ENCODE measurements at places on chromosomes 5 and 9.

GRCh38 chr9:90073186-90073945 lies 468.6 kb downstream of the GADD45G start:
- DNase-seq = no peak

- no peak for DNase-seq
Observed at GRCh38 chr5:137954131-137954879, 65.0 kb downstream of the PKD2L2 start.

GRCh38 chr9:136665704-136666371 lies 3.1 kb downstream of the EGFL7 start:
- DNase-seq = no peak

DNA sequence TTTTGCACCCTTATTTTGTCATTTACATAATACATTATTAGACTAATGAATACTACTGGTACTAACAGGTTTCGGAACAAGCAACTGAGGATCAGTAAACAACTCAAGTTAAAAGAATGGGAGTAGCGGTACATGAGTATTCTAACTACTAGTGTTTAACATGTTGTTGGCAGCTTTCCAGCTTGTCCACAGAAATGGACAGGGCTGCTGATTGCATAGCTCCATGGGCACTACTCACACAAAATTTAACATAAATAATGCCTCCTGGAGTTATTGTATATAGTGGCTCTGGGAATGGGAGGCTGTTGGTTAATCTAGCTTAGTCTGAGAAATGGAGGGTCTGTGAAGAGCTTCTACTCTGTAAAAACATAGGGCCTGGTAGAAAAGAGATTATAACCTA lies 6.7 kb downstream of the NCBP1 start:
- DNase-seq = no peak

GRCh38 chr5:15682566-15682965 lies 182.6 kb downstream of the FBXL7 start:
- no peak for DNase-seq

- no peak for DNase-seq
Observed at GRCh38 chr5:154679501-154679900, 75.7 kb upstream of the LARP1 start.

DNA sequence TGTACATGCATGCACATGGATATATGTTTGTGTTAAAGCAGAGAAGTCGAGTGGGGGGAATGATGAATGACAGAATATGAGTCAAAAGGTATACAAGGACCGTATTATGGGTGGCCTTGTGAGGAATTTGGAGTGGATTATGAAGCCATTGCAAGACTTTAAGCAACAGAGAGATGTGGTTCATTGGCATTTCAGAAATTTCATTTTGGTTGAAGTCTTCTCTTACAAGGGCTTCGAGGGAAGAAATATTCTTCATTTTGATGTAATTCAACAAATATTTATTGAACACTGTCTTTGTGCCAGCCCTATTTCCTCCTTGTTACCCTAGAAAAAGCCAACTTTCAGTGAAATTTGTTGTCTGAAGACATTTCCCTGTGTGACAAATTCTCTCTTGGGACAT lies 83.9 kb upstream of the SLCO6A1 start:
- DNase-seq = no peak

GRCh38 chr5:139651853-139652787 lies 4.0 kb downstream of the CXXC5 start:
- DNase-seq = peak; percentile 57

- no peak for DNase-seq
Observed at GRCh38 chr9:92177591-92177990, 62.4 kb upstream of the SPTLC1 start.

DNA sequence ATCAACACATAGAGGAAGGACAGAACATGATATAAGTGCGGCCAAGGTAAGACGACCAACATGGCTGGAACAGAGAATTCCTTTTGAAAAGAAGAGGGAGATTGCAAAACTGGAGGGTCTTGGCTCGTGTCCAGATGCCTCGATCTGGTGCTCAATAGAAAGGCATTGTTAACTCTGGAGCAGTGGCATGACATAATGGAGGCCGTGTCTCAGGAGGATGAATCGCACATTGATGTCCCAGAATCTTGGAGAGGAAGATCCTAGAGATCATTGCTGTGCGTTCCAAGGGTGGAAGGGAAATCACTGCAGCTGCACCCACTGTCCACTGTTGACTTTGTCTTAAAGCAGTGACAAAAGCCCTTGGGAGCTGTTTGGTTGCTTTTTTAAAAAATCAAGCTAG lies 30.9 kb downstream of the GRAMD2B start:
- DNase-seq = no peak

DNA sequence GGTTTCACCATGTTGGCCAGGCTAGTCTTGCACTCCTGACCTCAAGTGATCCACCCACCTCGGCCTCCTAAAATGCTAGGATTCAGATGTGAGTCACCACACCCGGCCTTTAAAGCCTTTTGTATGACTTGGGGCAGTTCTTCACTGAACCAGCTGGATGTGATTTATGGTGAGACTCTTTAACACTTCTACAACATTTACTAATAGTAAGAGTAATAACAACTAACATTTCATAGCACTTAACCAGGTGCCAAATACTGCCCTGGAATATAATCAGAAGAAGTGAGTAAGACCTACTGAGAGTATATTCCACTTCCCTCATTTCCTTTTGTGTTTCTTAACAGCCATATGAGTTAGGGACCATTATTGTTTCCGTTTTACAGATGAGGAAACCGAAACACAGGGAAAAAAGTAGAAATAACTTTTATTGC lies 10.0 kb downstream of the ZSWIM6 start:
- DNase-seq = no peak

DNA sequence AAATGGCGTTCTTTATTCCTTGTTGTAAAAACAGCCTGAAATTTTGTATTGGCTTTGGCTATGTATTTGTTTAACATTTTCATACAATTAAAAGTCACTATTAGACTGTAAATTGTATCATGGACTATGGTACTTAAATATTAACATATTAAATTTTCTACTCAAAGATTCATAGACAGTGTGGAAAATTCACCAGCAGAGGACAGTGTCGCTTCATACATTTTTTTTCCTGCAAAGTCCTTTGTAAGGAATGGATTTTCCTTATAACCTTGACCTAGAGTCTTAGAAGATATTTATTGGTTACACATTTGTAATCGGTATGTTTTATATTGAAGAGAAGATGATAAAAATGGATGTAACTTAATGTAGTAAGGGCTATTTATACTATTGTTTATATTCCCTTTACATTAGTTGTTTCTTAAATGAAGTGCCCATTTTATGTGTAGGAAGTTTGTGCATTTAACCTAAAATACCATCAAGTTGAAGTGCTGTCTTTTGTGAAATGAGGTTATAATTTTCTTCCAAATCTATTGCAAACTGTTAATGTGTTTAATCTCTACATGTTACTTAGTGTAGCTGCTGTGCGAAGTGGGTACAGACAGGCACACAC lies 150.1 kb downstream of the KDM4C start:
- peak; percentile 6 for DNase-seq

GRCh38 chr5:106094204-106094607 lies 1576.5 kb downstream of the EFNA5 start:
- DNase-seq = peak; percentile 77

GRCh38 chr9:132164604-132165362 lies 2.9 kb downstream of the NTNG2 start:
- no peak for DNase-seq

DNA sequence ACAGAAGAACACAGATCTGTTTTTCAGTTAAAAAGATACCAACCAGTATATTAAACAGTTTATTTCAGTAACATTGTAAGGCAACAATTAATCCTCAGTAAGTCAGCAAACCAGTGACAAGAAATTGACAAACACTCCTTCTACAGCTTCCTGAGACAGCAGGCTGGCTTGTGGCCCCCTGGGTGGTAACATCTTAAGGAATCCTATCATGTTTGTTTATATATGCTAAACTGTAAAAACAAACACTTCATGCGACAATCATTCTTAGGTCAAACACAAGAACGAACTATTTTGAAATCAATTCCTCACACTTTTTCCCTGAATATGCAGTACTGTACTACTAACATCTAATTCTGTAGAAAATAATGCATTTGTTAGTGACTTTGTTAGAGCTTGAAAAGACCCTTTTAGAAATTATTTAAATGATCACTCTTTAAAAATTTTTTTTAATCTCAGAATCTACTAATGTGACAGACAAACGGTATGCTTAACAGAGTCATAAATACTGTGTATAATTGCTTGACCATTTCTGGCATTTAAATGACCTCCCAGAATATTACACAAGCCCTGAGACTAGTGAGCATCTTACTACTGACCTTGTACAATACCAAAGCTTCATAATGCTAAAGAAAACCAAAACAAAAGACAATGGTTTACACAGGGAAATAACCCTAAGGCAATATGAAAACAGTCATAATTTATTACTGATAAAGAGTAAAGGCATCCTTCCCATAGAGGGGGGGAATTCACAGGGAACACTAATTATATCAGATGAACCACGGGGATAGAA lies 48.2 kb downstream of the ERMP1 start:
- no peak for DNase-seq

DNA sequence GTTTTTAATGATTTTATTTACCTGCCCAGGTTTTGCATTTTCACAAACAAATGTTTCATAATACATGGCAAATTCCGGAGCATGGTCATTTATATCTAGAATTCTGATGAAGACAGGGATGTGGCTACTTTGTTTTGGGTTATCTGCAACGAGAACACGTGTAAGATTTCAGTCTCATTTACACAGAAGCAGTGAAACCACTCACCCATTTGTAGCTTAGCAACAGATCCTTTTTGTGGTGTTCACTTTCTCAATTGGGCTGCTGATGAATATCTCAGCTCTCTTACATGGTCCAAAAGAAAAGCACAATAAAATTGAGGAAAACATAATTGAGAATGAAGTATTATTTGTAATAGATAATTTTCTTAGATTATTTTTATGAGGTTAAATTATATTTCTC lies 148.6 kb downstream of the CDH9 start:
- peak; percentile 12 for DNase-seq

DNA sequence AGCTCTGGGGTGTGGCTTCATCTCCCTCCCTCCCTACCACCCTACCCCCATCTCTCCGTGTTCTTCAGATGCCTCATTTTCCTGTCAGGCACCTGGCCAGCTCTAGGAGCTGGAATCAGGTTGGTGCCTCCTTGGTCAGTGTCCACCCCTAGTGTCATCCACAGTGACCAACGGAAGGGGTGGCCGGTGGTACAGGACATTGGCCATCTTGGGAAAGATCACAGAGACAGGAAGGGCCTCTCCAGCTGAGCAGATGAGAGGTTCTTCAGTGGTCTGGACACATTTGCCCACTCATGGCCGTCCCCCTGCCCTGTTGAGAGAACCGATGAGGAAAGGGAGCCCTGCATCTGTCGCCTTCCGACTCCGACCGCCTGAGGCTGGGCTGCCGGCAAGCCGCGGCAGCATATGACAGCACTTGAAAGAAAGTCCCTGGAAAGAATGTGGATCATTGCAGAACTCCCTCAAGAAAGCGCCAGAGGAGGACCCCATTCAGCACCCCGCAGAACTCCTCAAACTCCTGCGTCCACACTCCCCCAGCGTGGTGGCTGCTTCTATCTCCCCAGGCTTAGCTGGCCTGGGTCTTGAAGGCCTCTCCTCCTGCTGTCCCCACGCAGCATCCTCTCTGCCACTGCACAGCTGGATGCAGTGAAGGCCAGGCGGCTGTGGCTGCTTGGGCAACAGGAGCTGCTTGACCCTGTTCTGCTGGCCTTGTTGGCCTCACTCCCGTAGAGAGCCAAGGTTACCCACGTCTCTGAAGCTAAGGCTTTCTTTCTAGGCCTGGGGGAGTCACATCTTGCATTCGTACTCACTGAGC lies 1.9 kb upstream of the CLPTM1L start:
- DNase-seq = no peak

DNA sequence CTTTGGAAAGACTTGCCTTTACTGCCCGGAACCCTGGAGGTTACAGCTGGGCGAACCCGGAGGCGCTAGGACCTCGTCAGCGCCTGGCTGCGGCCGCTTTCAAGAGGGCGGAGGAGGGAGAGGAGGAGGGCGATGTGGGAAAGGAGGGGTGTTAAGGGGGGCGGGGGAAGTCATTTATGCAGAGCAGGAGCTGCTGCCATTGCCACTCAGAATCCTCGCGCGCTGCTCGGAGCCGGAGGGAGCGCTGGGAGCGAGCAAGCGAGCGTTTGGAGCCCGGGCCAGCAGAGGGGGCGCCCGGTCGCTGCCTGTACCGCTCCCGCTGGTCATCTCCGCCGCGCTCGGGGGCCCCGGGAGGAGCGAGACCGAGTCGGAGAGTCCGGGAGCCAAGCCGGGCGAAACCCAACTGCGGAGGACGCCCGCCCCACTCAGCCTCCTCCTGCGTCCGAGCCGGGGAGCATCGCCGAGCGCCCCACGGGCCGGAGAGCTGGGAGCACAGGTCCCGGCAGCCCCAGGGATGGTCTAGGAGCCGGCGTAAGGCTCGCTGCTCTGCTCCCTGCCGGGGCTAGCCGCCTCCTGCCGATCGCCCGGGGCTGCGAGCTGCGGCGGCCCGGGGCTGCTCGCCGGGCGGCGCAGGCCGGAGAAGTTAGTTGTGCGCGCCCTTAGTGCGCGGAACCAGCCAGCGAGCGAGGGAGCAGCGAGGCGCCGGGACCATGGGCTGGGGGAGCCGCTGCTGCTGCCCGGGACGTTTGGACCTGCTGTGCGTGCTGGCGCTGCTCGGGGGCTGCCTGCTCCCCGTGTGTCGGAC lies at the start of gene PCSK5:
Gene PCSK5 (plus strand): TSS at position 202 of the 805 bp plus-strand sequence. CDS start 509 bp downstream, at position 711.
- DNase-seq = peak; percentile 90

GRCh38 chr5:133341296-133341695 lies 271.0 kb downstream of the FSTL4 start:
- no peak for DNase-seq

Measured in NCI-H526 (cell line).